ENCODE measurements at places on chromosomes 7 and 10.

DNA sequence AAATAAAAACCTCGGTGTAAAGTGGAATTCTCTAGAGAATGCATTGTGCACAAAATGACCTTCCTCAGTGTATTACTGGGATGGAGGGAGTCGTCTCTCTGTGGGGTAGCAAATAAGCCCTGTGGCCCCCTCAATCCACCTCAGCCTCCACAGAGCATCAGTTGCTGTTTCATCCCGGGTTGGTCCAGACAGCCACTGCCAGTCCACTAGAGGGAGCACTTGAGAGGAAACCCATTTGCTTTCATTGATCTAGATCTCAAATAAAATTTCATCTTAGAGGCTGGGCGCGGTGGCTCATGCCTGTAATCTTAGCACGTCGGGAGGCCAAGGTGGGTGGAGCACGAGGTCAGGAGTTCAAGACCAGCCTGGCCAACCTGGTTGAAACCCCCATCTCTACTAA lies 1128.7 kb downstream of the CNTNAP2 start:
- peak; percentile 80 for DNase-seq

DNA sequence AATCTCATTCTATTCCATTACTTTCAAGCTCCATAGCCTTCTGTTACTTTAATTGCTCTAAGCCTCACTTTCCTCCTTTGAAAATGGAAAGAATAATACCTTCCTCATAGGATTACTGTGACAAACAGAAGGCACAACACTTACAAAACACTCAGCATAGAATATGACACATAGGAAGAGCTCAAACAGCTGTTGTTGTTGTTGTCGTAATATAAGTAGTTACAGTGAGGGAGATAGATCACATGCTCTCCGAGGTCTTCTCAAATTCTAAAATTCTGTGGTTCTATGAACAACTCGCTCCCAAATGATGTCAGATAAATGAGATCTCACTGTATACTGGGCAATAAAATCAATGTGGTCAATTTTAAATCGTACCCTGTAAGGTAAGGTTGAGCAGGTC lies 1049.3 kb upstream of the C7orf33 start:
- DNase-seq = no peak

DNA sequence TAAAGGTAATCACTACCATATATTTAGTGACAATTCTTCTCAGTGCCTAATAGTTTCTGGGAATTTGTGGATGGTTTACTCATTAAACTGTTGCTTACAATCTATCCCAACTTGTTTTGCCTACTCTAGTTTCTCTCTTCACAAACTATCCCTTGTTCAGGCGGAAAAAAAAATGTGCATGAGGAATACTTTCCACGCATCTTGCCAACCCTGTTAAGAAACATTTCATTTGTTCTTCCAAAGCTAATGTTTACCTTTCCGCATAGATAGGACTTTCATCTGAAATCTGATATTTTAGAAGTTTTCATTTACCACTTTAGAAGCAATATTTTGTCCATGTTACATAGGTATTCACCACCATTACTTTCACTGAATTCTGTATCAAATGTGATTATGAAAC lies 191.9 kb downstream of the MDFIC start:
- no peak for DNase-seq

DNA sequence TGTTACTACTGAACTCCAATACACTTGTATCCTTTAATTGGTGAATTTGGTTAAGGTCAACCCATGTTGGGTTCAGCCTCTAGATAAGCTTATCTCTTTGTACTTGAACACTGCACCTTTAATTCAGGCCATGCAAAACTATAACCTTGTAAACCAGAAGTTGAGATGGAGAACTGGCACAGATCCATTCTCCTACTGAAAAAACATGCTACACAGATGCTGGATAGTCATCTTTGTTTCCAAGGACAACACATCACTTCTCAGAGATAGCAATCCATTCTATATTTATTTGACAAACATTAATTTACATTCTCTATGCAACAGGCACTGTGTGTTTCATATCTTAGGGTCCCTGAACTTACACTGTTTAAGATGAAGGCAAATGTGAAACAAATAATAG lies 2.9 kb upstream of the CDK14 start:
- no peak for DNase-seq

DNA sequence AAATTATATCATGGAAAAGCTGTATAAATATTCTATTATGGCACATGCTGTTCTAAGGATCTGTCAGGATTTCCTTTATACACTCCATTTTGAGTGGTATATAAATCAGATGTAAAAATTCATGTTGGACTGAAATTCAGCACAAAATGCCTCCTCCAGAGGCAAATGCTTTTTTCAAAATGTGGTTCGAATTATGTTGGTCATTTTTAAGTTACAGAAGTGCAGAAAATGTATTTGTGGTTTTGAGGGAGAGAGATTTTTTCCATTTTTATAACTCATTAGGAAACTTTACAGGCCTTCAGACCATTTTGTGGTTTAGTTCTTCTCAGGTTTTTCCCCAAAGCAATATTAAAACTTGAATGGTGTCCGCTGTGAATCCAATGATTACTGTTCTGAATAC lies 2.9 kb downstream of the PPP1R3A start:
- no peak for DNase-seq

DNA sequence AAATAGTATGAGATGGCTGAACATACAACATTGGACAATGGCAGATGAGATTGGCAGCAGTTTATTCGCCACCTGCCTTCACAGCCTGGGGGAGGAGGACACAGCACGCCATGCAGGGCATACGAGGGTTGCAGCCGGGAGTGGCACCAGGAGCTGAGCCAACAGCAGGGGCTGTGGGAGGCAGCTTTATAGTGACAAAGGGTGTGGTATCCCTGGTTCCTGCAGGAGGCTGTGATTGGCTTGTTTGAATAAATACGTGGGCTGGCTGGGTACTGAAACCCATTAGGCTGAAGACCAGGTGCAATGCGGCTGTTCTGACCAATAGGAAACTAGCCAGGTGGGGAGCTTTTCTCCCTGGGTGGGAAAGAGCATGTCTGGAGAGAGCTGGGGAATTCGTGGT lies 68.9 kb upstream of the LEP start:
- no peak for DNase-seq

DNA sequence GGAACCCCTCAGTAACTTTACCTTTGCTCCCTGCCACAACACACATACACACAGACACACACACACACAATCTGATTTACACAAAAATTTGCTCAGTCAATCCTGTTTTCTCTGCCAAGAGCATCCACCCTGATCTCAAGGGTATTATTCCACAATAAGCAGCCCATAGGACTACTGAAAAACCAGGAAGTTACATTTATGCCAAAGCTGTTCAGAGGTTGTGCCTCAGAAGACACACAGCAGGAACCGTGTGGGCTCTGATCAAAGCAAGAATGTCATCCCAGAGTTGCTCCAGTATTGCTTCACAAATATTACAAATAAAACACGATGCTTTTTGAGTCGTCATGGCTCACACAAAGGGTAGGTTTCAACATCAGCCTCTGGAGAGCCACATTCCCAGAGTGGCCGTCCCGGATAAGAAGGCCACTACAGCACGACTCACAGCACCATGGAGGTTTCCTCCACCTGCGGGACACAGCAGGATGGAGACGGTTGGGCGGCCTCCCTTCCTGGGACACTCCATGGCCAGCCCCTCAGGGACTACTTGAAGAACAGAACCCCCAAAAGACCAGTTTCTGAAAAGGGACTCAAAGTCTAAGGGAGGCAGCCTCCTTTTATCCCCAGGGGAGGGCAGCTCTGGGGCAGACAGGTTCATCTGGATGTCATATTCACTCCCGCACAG lies 1.6 kb downstream of the AIFM2 start:
- DNase-seq = no peak

DNA sequence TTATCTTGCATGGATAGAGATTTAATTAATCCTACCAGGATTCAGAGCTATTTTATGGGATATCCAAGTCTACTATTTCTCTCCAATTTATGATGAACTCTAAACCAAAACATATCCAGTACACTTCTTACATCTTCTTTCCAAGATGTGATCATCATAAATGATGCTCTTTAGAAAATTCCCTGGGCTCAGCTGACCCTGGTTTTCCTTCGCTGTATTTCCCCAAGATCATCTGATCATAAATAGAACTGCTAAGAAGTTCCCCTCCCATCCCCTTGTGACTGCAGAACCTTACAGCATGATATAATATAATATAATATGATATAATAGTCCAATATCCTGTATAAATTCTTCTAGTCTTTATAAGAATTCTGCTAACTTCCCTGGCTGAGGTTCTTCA lies 114.6 kb upstream of the LYZL2 start:
- DNase-seq = no peak

All from NAMALWA (cell line).